Cardiac ventricle fibroblast (primary cell): ENCODE measurements at places on chromosomes 12 and 14. TPM values are rescaled to one million over a fixed set of nuclear protein-coding genes. Genes with fewer than 3 reads are reported as not detected.

Gene IL31
- not detected in 2 replicates for total RNA-seq

Gene KRT8
- total RNA-seq, result 9.6 and 10.3 TPM in 2 replicates

Gene PTPRB
- total RNA-seq, result 0.50 and 0.88 TPM in 2 replicates

Gene CCDC184
- 0.15 and 0.19 TPM in 2 replicates for total RNA-seq

Gene SMIM41
- total RNA-seq, result not detected in 2 replicates

Gene KRT2
- total RNA-seq, result not detected in 2 replicates

Gene TMEM253
- total RNA-seq, result not detected in 2 replicates

Gene CCDC197
- not detected in 2 replicates for total RNA-seq

Gene KCNMB4
- total RNA-seq, result 1.9 and 2.4 TPM in 2 replicates

Gene HOXC5
- not detected in 2 replicates for total RNA-seq

Gene E2F7
- total RNA-seq, result 0.25 and 0.44 TPM in 2 replicates

Gene SYT10
- not detected in 2 replicates for total RNA-seq

Gene SLC7A7
- 2.9 and 5.5 TPM in 2 replicates for total RNA-seq

Gene PRIMA1
- not detected in 2 replicates for total RNA-seq

Gene CD4
- total RNA-seq, result 0.49 and 0.75 TPM in 2 replicates

Gene TAS2R9
- not detected in 2 replicates for total RNA-seq

Gene RFLNA
- 1.5 and 2.1 TPM in 2 replicates for total RNA-seq

Gene NOC4L
- total RNA-seq, result 11.3 and 12.4 TPM in 2 replicates

Gene GPRC5A
- 2.2 and 2.6 TPM in 2 replicates for total RNA-seq

Gene CCDC196
- not detected in 2 replicates for total RNA-seq

Gene PLCZ1
- not detected in 2 replicates for total RNA-seq

Gene DDIT3
- total RNA-seq, result 14.0 and 19.4 TPM in 2 replicates

Gene SLC6A15
- 2.9 and 3.2 TPM in 2 replicates for total RNA-seq

Gene STXBP6
- total RNA-seq, result 5.4 and 6.3 TPM in 2 replicates

Gene ADSS1
- 7.1 and 9.4 TPM in 2 replicates for total RNA-seq

Gene SRRM4
- total RNA-seq, result not detected in 2 replicates

Gene APOLD1
- 1.5 and 3.2 TPM in 2 replicates for total RNA-seq
